Stimulated activated CD4-positive, alpha-beta T cell treated with anti-CD3 and anti-CD28 coated beads, Interleukin-12 subunit alpha, Interleukin-12 subunit beta, amount 100 ng/mL, for 4 hours (primary cell): ENCODE measurements at places on chromosomes 6 and 20.

- DNase-seq: no peak
Observed at GRCh38 chr20:50277064-50277415, 86.4 kb downstream of the CEBPB start.

DNA sequence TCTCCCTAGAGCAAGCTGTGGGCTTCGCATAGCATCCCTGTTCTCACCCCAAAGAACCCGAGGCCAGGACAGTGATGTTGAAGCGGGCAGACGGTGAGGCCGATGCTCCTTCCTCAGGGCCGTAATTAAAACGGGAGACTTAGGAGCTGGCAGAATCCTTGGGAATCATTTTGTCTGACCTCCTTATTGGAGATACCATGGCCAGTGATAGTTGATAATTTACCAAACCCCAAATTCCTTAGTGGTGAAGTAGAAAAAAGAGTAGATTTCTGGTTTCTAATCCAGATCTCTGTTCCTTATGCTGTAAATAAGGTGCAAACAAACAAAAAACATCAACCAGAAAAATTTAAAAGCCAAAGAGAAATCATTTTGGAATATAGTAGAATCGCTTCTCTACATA is 361.1 kb upstream of the AGPAT4 start:
- DNase-seq: no peak

- DNase-seq: no peak
Observed at GRCh38 chr20:41151134-41151869, 14.0 kb downstream of the PLCG1 start.

- DNase-seq: no peak
Observed at GRCh38 chr6:13243033-13243432, 85.3 kb downstream of the TBC1D7 start.

- peak; percentile 58 for DNase-seq
Observed at GRCh38 chr6:72622094-72622940, 453 bp downstream of the KCNQ5 start.
